Urinary bladder (tissue), 4 donors: ENCODE measurements at places on chromosomes 16 and 17. TPM values are rescaled to one million over a fixed set of nuclear protein-coding genes. Genes with fewer than 3 reads are reported as not detected.

The SLC35G6 gene
- not detected for total RNA-seq

The SLFN12L gene
- total RNA-seq: 3.6 TPM

DNA sequence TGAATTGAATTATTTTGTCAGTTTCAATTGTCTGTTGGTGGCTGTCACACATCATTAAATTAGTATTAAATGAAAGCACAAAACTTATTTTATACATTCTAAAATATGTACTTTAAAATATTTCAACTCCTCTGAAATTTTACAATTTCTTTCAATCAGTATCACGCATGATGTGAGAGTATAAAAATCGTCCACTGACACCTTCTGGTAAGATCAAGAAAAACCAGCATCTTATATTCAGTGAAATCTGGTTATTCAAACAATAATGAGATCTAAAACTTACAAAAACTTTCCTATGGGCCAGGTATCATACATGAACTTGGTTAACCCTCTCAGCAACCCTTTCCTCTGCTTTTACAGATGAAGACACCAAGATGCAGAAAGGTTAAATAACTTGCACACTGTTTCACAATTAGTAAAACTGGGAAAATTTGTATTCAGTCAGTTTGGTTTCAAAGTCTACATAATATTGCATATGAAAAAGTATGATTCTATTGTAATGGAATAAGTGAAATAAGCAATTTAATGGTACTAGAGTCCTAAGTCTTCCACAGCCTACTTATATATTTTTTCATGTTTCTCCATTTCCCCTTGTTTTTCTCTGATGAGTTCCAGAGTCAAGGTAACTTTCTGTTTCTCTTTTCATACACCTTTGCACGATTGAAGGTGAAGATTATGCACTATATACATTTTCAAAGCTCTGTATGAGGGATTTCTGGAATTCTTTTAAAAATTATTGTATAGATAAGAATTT, 58.7 kb downstream of the EFCAB5 start:
- DNase-seq: no peak

DNA sequence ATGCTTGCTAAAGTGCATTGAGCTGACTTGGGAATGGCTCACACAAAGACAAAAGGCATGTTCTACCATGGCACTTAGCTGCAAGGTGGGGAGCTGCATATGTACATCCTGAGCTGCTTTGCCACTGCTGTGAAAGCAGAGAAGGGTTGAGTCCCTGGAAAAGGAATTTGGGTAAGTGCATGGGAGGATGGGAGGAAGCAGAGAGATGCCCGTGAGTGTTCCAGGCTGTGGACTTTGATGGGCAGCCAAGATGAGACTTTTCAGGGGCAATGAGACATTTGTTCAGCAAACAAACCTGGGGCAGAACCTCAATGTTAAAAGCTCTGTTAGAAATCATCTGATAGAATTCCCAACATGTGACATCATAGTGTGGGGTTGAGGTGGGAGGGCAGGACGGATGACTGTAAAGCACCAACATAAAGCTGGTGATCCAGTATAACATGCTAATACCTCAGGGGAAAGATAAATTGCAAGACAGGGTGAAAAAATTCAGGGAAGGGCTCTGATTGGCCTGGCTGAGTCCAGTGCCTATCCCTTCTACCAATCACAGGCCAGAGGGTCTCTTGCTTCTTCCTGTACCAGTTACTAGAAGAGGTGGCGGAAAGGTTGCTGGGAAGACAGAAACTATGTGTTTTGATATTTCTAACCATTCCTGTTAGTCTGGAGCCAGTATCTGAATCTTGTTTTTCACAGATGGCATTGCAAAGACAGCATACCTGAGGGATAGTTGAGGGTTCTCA, 163.2 kb downstream of the UTP18 start:
- DNase-seq: no peak

GRCh38 chr16:19666477-19666876, 51.5 kb downstream of the KNOP1 start:
- no peak for DNase-seq

- DNase-seq: no peak
Measured at GRCh38 chr17:4605826-4606225, 21.5 kb downstream of the SMTNL2 start.

DNA sequence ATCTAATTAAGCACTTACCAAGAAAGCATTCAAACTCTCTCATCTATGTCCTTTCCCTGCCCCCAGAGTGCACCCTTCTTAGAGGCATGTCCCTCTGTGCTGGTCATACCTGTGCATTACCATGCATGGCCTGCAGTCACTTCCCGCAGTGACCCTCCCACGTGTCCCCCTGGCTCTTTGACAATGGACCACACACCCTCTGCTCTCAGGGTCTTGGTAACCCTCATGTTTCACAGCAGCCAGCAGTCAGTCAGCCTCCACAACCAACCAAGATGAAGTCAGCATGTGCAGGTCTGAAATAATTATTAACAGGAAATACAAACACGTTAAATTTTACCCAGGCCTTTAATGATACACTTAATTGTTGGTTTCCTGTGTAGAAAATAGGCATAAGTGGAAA, 10.1 kb downstream of the KRT33A start:
- DNase-seq: no peak

- DNase-seq: no peak
Measured at GRCh38 chr16:78788276-78788675, 688.8 kb downstream of the WWOX start.

DNA sequence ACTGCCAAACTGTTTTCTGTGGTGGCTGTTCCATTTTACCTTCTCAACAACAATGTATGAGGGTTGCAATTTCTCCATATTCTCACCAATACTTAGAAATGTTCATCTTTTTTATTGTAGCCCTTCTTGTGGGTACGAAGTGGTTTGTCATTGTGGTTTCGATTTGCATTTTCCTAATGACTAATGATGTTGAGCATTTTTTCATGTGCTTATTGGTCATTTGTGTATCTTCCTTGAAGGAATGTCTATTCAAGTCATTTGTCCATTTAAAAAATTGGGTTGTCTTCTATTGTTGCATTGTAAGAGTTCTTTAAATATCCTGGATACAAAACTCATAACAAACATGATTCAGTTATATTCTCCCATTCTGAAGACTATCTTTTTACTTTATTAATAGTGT, 47.5 kb upstream of the CCL2 start:
- no peak for DNase-seq

GRCh38 chr17:78129351-78130089, 965 bp upstream of the TMC6 start:
- no peak for DNase-seq

GRCh38 chr16:64830653-64831052, 291.2 kb downstream of the CDH11 start:
- DNase-seq: no peak

GRCh38 chr17:15744074-15744676, 12.1 kb downstream of the TBC1D26 start:
- DNase-seq: no peak

- DNase-seq: no peak
Measured at GRCh38 chr17:8841844-8842243, 25.6 kb downstream of the PIK3R6 start.

- no peak for DNase-seq
Measured at GRCh38 chr16:54879681-54880080, 51.0 kb upstream of the IRX5 start.

- no peak for DNase-seq
Measured at GRCh38 chr17:3585826-3586225, 23.4 kb downstream of the TRPV1 start.

DNA sequence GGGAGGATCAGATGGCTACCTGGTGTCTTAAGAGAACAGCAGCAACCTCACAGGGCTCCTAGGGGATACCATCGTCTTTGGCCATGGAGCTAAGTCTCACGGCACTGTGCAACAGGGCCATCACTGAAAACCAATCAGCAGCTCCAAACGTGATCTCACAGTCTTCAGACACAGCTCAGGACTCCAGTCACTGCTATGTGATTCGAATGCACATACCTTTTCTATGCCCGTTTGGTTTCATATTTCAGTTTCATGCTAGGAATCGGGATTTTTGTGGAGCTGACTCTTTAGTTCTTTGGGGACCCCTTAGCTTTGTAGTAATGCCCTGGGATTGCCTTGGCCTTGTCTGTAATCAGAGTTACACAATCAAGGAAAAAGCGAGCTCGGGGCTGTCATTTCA, 162.8 kb upstream of the CDH11 start:
- DNase-seq: no peak

DNA sequence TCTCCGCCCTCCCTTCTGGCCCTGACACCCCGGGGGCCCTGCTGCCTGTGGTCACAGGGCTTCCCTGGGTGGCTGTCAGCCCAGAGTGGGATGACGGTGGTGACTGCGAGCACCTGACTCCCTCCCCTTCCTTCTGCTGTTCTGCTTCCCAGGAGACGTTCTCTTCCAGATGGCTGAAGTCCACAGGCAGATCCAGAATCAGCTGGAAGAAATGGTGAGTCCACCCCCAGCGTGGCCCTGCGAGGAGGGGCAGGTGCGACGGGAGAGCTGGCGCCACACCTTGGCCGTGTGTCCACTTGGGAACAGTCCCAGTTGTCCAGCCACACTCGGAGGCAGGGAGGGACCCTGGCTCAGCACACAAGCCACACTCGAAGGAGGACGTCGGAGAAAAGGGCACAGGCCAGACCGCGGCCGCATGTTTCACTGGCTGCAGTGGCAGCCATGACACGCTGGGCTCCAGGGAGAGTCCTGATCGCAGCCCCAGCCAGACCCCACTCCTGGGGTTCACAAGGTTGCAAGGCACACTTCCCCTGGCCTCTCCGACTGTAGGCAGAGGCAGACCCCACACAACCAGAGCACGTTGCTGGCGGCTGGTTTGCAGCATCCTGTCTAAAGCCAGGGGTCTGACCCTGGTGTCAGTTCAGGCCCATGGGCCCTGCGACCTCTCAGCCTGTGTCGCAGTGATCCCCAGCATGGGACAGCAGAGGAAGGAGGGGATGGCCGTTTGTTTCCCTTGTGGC, 49.9 kb downstream of the BAIAP2 start:
- DNase-seq: no peak

- no peak for DNase-seq
Measured at GRCh38 chr16:83258366-83258928, 549.3 kb upstream of the HSBP1 start.

DNA sequence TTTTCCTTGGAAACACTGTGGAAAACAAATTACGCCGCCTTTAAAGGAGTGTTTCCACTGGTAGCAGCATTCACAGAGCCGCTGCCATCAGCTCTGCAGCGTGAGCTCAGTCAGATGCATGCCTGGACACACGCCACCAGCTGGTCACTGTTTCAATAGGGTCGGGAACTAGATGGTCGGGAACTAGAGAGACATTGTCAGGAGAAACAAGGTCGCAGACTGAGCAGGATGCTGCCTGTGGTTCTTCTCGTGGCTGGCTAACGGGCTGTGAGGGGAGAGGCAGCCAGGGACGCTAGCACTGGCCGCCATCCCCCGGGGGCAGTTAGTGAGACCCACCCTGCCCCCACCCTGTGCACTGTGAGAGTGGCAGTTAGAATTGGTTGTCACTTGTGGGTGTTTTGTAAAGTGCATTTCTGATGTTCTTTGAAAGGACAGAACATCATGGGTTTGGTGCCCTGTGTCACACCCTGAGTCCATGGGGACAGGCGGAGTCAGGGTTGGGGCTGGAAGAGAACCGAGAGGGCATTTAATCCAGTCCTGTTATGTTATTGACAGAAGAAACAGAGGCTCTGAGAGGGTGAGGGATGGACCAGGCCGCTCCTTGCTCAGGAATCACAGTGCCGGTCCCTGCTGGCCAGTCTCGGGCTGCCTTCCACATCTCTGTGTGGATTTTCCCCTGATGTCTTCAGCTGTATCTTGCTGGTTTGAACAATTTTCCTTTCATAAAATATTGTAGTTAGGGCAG, 86.3 kb downstream of the SPECC1 start:
- peak; percentile 28 for DNase-seq
